Tibial artery (tissue), 4 donors: ENCODE measurements at places on chromosomes 11 and 22.

- no peak overlapping the region for H3K4me3 ChIP-seq
- DNase-seq: no peak
- peaks cover 4% of the 10 kb centered on the region for H3K36me3 ChIP-seq
- no peaks in the 10 kb centered on the region for H3K27me3 ChIP-seq
- H3K27ac ChIP-seq: no peak overlapping the region
- peaks cover 9% of the 10 kb centered on the region for H3K4me1 ChIP-seq
These were observed 27.6 kb downstream of the PLEKHA7 start for GRCh38 chr11:16986434-16987204.

GRCh38 chr11:127308291-127308690, 307.7 kb upstream of the KIRREL3 start:
- no peak overlapping the region for H3K27ac ChIP-seq
- H3K27me3 ChIP-seq: no peaks in the 10 kb centered on the region
- H3K4me3 ChIP-seq: no peak overlapping the region
- no peaks in the 10 kb centered on the region for H3K4me1 ChIP-seq
- H3K36me3 ChIP-seq: no peaks in the 10 kb centered on the region
- no peak for DNase-seq

DNA sequence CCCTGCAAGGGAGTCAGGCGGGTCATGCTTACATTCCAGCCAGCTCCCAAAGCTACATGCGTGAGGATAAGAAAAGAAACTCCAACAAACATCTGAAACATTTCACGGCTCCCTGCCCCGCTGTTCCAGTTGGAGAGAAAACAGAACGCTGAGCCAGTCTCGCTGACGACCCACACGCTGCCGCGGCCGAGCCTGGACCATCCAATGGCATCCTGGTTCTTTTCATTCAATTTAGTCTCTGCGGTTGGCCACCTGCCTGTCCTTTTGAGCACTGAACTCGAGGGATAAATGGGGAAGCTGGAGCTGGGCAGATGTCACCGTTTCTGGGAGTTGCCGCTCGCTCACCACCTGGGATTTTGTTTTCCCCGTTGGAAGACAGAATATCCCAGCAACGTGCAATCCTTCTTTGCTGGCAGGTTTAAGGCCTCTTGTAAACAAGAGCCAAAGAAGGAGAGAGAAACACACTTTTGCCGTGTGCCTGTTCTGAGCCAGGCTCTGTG, 45.3 kb upstream of the SHISAL1 start:
- no peaks in the 10 kb centered on the region for H3K36me3 ChIP-seq
- peaks cover 56% of the 10 kb centered on the region for H3K4me1 ChIP-seq
- H3K27ac ChIP-seq: no peak overlapping the region
- no peak overlapping the region for H3K4me3 ChIP-seq
- no peak for DNase-seq
- peaks cover 13% of the 10 kb centered on the region for H3K27me3 ChIP-seq

- H3K4me3 ChIP-seq: peak overlapping the region; percentile 73
- peak overlapping the region; percentile 93 for H3K27ac ChIP-seq
- no peaks in the 10 kb centered on the region for H3K27me3 ChIP-seq
- no peaks in the 10 kb centered on the region for H3K36me3 ChIP-seq
These were observed 1.7 kb downstream of the OSBPL5 start for GRCh38 chr11:3163241-3163981.

GRCh38 chr22:32842486-32842885, 41.0 kb downstream of the TIMP3 start:
- no peak overlapping the region for H3K4me3 ChIP-seq
- no peaks in the 10 kb centered on the region for H3K27me3 ChIP-seq
- DNase-seq: no peak
- peaks cover 16% of the 10 kb centered on the region for H3K36me3 ChIP-seq
- no peak overlapping the region for H3K27ac ChIP-seq

DNA sequence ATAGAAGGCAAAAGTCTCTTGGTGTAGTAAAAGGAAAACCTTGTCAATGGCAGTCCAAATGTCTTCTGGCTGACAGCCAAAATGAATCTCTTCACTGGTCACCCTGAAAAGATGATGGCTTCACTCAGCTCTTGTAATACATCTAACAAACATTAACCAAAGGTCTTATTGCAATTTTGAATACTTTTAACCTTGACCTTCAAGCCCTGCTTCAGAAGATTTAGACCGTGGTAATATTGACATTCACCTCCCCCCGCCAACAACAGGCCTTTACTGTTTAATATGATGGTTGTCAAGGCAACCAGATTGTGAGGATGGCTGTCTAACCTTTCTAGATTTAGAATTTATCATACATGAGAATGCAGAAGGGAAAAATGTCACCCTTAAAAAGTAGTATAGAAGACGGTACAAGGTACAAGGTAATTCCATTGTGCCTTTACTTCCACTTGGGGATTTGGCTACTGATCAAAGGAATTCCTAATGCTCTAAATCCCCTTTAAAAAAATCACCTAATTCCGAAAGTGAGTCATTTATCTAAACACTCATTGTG, 342.3 kb downstream of the LARGE1 start:
- H3K27me3 ChIP-seq: no peaks in the 10 kb centered on the region
- DNase-seq: no peak

- H3K4me3 ChIP-seq: no peak overlapping the region
- no peaks in the 10 kb centered on the region for H3K27me3 ChIP-seq
- H3K4me1 ChIP-seq: no peaks in the 10 kb centered on the region
These were observed 61.4 kb upstream of the KIRREL3 start for GRCh38 chr11:127061947-127062346.

DNA sequence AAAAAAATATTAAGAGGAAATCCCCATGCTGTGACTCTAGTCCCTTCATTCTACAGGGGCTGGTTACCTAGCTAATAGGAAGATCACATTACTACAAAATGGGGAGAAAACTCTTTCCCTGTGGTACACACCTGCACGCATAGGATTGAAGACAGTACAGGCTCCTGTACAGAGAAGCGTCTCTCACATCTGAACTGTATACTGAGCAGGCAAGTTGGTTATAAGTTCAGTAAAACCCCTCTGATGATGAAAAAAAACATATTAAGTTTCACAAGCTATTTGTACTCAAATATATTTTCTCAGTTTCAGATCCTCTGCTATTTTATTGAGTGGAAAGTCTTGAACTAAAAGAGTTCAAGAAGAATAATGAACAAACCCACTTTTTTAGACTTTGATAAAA, 156.9 kb upstream of the HSD17B12 start:
- H3K36me3 ChIP-seq: no peaks in the 10 kb centered on the region
- H3K27ac ChIP-seq: no peak overlapping the region
- no peaks in the 10 kb centered on the region for H3K4me1 ChIP-seq
- DNase-seq: no peak

DNA sequence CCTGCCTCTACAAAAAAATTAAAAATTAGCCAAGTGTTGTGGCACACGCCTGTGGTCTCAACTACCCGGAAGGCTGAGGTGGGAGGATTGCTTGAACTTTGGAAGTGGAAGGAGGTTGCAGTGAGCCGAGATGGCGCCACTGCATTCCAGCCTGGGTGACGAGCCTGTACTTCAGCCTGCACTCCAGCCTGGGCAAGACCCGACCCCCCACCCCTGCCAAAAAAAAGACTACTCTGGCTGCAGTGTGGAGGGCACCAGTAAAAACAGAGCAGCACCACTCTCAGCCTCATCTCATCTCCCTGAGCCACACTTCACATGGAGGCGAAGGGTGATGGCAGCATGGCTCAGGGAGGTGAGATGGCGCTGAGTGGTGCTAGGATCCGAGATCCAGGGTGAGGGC, 50.3 kb upstream of the THY1 start:
- no peaks in the 10 kb centered on the region for H3K4me1 ChIP-seq
- no peaks in the 10 kb centered on the region for H3K36me3 ChIP-seq
- no peak overlapping the region for H3K27ac ChIP-seq

DNA sequence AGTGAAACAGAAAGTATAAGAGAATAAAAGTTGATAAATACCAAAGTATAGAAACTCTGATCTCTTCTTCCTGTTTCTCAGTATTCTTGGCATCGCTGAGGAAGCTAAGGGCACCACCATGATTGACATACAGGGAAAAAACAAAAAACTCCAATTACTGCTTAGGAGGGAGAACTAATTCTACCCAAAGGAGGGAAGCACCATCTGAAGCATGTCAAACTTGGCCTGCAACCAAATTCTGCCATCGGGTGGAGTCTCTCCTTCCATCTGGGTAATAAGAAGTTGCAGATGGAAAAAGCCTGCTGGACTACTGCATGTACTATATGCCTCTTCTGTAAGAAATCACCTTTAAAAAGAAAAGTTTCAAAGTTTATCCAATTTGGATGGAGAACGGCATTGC, 30.5 kb upstream of the PPP2R1B start:
- no peak overlapping the region for H3K27ac ChIP-seq
- DNase-seq: no peak
- no peak overlapping the region for H3K4me3 ChIP-seq
- H3K4me1 ChIP-seq: no peaks in the 10 kb centered on the region
- no peaks in the 10 kb centered on the region for H3K27me3 ChIP-seq

DNA sequence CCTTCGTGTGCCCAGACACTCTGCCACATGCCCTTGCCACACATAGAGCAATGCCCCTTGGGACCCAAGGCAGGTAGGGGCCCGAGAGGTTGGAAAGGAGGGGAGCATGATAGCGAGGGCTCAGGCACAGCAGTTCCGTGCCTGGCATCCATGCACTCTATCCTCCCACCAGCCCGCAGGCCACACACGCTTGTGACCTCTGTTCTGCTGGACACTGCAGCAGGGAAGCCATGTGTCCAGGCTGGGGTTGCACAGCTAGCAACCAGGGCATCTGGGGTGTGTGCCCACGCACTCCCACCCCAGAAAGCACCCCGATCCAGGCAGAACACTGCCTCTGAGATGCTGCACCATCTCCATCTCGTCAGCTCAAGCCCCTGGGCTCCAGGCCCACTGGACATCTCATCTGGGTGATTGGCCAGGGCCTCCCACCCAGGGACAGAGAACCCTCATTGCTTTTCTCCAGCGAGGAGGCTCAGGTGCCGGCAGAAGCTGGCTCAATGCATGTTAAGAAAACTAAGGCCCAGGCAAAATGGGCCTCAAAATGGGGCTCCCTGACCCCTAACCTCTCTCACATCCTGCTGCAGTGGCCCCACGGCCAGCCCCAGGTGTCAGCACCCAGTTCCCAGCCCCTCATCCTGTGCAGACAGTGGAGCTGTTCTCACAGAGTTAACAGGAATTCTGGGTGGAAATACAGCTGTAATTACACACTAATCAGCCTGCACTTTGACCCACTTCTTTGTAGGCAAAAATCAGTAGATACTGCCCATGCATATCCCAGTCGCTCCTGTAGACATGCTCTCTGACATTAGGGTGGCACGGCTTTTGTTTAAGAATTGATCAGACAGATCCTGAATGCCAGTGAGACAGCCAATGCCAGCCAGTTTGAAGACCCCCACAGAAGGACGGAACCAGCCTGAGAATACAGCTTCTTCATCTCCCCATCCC, 173.9 kb upstream of the B3GAT1 start:
- DNase-seq: no peak
- no peak overlapping the region for H3K4me3 ChIP-seq
- no peaks in the 10 kb centered on the region for H3K4me1 ChIP-seq
- no peaks in the 10 kb centered on the region for H3K36me3 ChIP-seq

DNA sequence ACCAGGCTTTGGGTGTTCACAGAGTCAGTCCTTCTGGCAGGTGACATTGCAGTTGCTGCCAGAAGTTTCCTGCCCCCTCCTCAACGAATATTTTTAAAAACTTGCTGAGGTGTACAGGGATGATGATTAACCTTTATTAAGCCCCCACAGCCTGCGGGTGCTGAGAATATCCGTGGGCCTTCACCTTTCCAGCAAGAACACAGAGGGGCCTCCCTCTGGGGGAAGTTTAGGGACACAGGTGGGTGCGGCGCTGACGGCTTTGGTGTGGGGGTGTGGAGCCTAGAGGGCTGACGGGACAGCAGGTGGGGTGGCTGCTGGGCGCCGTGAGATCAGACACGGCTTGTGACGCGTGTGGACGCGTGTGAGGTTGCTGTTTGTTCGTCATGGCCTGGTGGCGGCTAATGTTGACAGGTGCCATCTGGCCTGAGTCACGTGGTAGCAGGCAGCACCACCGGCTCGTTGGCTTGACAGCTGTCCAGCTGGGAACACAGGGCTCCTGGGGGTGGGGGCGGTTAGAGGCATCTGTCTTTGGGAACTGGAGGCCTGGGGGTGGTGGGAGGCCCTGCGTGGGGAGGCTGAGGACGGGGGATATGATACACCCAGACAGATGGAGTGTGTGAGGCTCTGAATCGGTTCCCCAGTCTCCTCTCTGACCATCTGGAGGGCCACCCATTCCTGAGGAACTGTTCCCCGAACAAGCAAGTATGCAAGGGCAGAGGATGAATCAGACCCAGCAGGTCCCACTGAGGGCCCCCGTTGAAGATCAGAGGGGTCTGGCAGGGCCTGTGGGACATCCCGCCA, 12.5 kb upstream of the LRRC10B start:
- no peaks in the 10 kb centered on the region for H3K27me3 ChIP-seq
- H3K27ac ChIP-seq: no peak overlapping the region
- DNase-seq: no peak
- H3K4me3 ChIP-seq: no peak overlapping the region

DNA sequence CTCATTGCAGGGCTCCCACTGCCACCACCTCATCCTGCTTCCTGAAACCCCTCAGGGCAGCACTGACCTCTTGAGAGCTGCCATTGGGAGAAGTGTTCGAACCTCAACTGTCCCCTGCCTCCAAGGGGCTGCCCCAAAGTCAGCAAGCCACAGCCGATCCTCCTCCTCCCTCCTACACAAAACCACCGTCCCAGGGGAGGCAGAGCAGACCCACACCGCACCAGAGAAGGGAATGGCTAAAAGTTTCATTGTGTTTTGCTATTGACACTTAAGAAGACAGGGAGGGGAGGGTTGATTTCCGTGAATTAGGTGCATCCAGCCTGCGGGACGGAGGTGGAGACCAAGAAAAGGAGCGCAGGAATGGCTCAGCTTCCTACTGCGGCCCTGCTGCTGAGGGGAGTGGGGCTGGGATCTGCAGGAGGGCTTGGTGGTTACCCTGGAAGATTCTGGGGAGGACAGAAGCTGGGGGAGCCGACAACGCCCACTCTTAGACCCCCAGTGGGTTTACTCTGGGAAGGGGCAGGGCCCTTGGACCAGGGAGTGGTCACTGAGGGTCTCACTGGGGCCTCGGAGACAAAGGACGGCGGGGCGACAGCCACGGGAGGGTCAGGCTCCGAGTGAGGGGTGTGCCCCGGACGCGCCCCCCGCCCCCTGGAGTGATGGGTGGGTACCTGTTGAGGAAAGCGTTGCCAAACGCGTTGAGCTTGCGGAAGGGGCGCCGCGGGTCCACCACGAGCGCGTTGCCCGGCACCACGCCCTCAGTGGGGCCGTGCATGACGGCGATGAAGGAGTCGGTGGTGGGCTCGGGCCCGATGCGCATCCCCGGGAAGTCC, 815 bp downstream of the EHD1 start:
- H3K4me1 ChIP-seq: peaks cover 75% of the 10 kb centered on the region
- peak overlapping the region; percentile 97 for H3K27ac ChIP-seq
- DNase-seq: no peak
- peaks cover 23% of the 10 kb centered on the region for H3K36me3 ChIP-seq

- H3K4me3 ChIP-seq: no peak overlapping the region
- H3K27ac ChIP-seq: no peak overlapping the region
- no peak for DNase-seq
- H3K36me3 ChIP-seq: peaks cover 93% of the 10 kb centered on the region
- no peaks in the 10 kb centered on the region for H3K27me3 ChIP-seq
These were observed 54.7 kb upstream of the CTTN start for GRCh38 chr11:70343636-70344035.

DNA sequence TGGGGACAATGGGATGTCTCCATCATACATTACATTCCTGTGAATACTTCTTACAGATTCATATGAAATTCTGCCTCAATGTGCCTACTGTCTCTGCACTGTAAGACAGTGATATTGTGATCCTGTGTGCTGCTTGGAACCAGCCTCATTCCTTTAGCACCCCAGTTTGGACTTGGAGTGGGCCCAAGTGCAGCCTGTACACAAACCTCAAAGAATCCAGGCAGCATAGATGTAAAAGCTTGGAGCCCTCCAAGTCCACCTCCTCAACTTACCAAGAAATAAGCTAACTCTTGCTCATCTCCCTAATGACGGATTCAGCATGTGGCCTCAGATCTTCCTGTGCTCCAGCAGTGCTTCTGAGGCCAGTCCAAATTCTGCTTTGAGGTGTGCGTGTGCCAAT, 24.4 kb downstream of the GRAP2 start:
- H3K27ac ChIP-seq: no peak overlapping the region
- no peak for DNase-seq
- H3K4me3 ChIP-seq: no peak overlapping the region
